ENCODE measurements at places on chromosomes 5 and 9.

- DNase-seq = no peak
These were observed 36.1 kb upstream of the SPDL1 start for GRCh38 chr5:169547508-169547907.

GRCh38 chr9:89474939-89475338 is 23.0 kb downstream of the SEMA4D start:
- DNase-seq = no peak

GRCh38 chr9:126636983-126637798 is 23.5 kb downstream of the LMX1B start:
- no peak for DNase-seq

GRCh38 chr5:94901191-94901979 is 282.9 kb downstream of the SLF1 start:
- peak; percentile 20 for DNase-seq

DNA sequence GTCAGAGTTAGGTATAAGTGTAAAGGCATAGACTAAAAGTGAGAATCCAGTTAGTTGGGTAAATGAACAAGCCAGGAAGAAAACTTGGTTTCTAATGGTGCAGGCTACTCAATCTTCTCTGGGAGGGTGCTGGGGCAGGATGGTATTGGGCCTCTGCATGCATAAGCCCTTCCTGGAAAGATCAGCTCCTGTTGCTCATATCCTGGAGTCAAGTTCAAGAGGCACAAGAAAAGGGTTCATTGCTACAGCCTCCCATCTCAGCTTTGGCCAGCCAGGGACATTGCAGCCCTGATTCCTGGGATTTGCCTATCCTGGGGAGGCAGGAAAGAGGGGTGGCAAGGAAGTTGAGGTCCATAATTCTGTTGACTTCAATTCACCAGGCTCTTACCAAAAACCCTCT is 40.7 kb upstream of the ATP6V1G1 start:
- no peak for DNase-seq

DNA sequence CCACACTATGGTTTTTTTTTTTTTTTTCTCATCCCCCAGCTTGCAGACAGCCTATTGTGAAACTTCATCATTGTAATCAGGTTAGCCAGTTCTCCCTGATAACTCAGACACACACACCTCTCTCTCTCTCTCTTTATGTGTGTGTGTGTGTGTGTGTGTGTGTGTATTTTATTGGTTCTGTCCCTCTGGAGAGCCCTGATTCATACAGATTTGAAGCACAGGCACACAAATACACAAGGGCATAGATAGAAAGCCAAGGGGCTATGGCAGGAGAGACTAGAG is 20.6 kb upstream of the VCAN start:
- no peak for DNase-seq

GRCh38 chr9:79377339-79377855 is 194.4 kb upstream of the TLE4 start:
- DNase-seq = no peak

DNA sequence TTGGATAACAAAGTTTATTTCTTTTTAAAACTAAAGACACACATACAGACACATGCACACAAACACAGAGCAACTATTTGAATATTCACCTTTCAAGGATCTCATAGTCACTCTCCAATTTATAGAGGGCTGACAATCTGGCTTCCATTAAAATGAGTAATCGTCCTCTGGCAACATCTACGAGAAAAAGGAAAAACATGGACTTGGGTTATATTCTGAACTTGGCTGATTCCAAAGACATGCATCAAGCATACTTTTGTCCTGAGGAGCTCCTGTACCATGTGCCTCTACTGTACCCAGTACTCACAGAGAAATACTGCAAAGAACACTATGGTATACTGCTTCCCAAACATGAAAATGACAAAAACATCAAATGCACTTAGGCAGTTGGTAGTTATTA is 15.4 kb downstream of the IARS1 start:
- DNase-seq = peak; percentile 49

GRCh38 chr9:96638606-96639364 is 16.3 kb downstream of the PRXL2C start:
- DNase-seq = no peak

GRCh38 chr5:151295138-151295537 is 8.4 kb downstream of the SLC36A3 start:
- DNase-seq = no peak

DNA sequence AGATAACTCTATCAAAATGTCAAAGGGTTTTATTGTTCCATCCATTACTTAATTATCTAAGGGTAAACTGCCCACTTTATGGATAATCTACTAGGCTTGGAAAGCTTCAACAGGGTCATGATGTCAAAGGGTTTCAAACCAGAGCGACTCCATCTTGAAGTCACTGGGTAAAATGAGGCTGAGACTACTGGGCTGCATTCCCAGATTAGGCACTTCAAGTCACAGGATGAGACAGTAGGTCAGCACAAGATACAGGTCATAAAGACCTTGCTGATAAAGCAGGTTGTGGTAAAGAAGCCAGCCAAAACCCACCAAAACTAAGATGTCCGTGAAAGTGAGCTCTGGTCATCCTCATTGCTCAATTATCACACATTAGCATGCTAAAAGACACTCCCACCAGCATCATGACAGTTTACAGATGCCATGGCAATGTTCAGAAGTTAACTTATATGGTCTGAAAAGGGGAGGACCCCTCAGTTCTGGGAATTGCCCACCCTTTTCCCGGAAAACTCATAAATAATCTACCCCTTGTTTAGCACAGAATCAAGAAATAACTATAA is 138.6 kb downstream of the GNAQ start:
- DNase-seq = no peak

DNA sequence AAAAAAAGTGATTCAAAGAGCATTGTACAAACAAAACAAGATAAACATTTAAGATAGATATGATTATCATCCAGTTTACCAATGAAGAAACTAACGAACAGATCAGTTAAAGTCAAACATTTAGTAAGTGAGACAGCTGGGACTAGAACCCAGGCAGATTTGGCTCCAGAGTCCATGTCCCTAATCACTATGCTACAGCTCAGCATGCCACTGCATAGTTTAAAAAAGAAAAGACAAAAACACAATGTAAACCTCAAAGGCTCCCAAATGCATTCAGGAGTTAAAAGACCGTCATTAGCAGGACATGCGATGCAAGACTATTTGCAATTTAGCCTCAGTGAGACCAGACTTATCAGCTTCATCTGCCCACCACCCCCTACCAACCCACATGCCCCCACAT is 36.8 kb downstream of the DENND1A start:
- no peak for DNase-seq

DNA sequence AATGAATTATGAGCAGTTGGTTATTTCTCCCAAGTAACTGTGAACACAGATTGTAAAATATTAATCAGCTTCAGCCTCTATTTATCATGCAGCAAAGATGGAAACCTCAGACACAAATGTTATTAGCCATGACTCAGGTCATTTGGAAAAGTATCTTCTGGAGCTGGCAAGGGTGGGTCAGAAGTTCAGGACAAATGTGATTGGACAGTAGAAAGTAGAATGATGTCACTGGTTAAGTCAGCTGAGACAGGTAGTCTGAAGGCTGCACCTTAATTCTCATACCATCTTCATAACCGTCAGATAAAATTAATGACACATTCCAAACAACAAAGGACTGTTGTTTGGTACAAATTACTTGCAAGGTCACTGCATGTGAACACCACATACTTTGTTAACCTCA is 140.2 kb downstream of the EMB start:
- no peak for DNase-seq

DNA sequence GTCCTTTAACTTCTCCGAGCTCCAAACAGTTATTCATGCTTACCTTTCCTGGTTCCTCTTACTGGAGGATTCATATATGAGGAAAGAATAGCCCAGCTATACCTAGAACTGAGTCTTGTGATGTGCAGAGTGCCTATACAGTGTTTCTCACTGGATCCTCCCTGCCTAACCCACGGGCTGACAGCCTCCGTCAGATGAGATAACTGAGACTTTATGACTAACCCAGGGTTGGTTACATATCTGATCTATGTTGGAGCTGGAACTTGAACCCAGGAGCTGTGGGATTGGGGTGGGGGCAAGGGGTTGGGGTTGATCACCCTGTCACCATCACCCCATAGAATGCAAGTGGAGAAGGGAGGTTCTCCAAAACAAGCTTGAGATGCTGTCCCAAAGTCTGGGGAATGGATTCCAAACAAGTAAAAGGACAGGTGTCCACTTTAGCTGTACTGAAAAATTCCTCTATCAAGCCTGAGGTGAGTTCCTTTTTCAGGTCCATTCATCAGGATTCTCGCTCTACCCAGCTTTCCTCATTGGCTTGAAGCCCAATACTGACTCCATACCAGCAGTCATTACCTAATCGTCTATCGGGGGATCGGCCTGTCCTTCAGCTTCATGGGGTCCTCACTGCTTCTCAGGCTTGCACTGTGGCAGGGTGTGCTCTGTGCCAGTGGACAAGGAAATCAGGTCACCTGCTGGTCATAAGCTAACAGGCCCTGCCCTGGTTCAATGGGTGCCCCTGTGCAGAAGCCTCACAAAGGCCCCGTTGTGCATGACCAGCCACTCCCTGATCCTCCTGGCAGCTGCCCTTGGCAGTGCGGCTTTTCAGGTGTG is 100.6 kb downstream of the ARHGAP26 start:
- DNase-seq = no peak

DNA sequence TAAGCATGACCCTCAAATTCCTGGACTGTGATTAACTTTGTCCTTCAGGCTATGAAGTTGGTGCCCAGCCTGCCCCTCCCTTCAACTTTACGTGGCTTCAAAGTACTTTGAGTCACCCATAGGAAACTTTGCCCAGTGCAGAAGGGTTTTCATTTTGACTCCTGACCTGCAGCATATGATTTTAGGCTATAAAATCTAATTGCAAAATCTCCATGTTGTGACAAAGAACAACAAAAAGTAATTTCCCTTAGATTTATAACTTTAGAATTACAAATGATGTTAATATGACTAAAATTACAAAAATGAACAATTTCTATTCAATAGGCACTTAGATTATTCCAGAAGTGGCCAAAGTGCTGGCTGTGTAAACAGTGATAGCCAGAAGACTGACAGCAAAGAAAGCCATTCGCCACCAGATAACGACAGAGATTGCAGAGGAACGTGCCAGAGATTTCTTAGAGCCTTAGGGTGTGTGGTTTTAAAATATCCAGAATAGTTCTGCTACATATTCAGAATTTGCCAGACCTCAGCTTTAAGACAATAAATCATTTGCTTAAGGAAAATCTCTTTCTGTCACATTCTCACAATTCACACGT is 197.4 kb downstream of the SEMA5A start:
- DNase-seq = peak; percentile 81

DNA sequence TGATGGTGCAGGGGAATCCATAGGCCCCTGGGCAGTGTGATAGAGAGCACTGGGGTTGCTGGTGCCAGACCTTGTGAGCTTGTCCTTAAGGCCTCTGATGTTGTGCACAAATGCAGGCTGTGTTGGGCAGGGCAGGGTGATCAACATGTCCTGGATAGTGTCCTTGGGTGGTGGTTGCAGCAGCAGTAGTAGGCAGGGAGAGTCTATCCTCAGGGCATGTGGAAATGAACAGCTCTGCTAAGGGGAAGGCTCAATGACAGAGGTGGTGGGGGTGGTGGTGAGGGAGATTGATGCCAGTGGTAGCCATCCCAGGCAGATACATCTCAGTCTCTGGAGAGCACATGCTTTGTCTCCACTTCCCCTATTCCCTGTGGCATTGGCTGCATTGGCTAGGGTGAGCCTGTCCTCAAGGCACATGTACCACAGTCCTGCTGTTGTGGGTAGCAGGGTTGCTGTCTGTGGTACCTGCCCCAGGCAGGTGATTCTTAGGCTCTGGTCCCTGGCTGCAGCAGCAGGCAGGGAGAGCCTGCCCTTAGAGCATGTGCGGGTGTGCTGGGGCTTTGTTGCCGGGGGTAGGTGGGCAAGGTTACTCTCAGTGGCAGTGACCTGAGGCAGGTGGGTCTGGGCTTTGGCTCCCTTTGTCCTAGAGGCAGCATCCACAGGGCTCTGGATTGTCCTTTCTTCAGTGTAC is 111.1 kb downstream of the WDR70 start:
- DNase-seq = no peak

DNA sequence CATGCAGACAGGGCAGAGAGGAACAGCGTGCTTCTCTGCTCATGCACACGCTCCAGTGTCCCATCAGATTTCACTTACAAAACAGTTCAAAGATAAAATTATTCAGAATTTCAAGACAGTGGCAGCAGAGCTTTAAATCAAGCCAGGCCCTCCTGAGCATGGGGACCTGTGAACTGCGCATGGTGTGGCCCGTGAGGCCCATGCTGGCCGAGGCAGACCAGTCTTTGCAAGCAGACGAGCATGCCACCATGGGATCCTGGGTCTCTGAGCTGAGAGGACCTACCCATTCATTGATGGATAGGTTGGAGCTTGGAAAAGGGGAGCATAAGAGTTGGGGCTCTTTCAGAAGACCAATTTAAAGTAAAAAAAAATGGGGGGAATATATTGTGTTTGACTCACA is 35.0 kb upstream of the SAP30L start:
- no peak for DNase-seq

- no peak for DNase-seq
These were observed 113.5 kb upstream of the WWC1 start for GRCh38 chr5:168177831-168178450.

- no peak for DNase-seq
These were observed 10.2 kb downstream of the NREP start for GRCh38 chr5:111746791-111747190.

DNA sequence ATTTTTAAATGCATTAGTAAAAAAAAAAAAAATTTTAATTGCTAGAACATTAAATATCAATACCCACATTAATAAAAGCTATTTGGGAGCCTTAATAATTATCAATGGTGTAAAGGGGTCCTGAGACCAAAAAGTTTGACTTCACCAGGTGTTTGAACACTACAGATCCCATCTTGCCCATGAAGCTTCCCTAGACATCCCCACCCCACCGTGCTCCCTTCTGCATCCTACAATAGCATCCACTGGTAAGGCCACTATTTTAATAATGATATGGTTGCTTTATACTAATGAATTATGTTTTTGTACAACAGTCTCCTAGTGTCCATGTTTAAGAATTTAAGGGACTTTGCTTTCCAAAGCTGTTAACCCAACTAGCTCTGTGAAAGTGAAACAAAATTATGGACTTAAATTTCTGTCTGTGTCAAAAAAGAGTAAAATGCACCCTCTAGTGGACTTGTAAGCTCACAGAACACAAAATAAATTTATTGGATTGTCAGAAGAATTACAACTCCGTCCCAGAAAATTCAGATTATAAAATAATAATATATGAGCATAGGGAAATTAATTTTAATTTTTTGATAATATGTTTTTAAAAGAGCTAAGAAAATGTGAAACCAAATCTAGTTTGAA is 76.0 kb downstream of the ARL15 start:
- no peak for DNase-seq

- no peak for DNase-seq
These were observed 674.0 kb downstream of the DMRTA1 start for GRCh38 chr9:23120630-23121029.

DNA sequence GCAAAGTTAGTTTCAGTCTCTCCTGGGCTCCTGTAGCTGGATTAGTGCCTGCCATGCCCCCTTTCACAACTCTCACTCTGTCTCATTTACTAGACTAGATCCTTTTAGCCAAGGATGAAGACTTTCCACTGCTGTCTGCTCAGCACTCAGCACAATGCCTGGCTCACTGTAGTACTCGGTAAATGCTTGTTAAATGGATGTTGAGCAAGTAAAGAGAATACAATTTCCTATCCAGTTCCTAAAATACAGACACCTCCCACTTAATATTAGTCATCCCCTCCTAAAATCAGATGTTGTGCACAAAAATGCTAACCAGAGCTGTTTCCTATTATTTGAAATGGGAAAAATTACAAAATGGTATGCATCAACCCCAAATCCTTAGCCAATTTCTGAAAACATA is 195.8 kb downstream of the SREK1 start:
- no peak for DNase-seq

Measured in fibroblast of skin of left quadriceps (primary cell).